ENCODE measurements at places on chromosomes 7 and 10.

DNA sequence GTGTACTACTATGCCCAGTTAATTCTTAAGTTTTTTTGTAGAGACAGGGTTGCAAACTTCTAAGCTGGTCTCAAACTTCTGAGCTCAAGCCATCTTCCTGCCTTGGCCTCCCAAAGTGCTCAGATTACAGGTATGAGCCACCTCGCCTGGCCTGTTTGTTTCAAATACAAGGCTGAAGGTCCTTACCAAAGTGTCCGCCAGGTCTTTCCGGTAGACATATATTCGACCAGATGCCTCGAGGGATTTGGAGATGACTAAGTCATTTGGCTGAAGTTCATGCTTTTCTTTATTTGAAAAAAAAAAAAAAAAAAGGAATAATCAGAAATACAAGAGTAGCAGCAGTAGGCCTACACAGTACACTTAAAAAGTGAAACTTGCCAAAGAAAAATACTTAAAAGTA, 204.5 kb upstream of the CDCA7L start:
- no peak for DNase-seq

- DNase-seq, result no peak
These were observed 156.4 kb downstream of the OAT start for GRCh38 chr10:124262234-124262865.

DNA sequence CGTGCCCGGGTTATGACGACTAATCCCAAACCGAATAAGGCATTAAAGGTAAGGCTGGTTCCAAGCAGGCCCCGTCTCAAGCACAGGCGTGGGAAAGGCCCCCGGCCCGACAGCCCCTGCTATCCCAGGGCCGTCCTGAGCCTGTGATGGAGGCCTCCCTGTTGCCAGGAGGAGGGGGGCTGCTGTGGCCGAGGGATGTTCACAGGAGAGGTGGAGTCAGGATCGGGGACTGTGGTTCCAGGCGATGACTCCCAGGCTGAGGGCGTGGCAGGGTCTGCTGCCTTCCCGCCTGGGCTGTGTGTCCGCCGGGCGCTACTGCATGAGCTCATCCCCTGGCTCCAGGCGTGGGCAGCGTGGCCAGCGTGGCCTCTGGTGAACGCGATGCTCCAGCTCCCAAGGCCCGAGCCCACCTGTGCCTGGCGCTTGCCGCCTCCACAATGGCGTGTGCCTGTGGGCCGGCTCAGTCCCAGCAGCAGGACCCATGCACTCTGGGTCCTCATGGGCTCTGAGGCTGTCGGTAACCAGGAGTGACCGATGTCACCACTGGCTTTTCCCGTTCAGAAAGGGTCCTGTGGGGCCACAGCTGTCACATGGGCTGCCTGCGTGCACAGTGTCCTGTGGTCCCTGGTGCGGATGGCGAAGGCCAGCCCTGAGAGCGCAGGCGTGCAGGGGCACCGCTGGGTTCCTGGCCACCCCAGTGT, 8.8 kb downstream of the MAFK start:
- no peak for DNase-seq

- no peak for DNase-seq
These were observed 91.4 kb upstream of the PIK3CG start for GRCh38 chr7:106773721-106774120.

DNA sequence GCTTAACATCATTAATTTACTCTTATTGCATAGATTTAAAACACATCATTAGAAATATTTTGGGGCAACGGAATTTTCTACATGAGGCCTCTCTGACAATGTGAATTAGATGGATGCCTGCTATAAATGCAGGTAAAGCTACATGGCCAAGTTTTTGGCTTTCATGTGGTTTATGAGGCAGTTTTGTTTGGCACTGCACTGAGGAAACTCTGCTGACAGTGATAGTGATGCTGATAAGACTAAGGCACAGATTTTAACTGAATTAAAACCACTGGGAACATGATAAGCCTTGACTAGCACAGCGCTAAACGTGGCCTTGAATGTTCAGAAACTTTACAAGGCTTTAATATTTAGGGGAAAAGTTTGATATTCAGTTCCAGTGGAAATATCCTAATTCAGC, 114.3 kb upstream of the NOBOX start:
- DNase-seq, result no peak
